Stimulated activated CD4-positive, alpha-beta T cell treated with anti-CD3 and anti-CD28 coated beads, Interleukin-2, amount 100 ng/mL, for 4 hours (primary cell): ENCODE measurements at places on chromosomes 5 and 9.

DNA sequence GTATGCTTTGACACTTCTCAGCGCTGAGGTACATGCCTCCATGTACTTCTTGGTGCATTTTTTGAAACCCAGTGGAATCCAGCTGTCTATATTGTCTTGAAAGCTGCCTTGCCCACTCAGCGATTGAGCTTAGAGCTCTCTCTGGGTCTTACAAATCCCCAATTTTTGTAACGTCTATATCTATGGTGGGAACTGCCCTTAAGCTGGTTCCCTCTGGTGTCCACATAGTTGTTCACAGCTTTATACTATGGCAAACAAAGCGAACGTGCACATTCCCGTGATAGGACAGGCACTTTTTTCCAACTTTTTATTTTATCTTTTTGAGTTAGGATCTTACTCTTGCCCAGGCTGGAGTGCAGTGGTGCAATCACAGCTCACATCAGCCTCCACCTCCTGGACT is 20.9 kb downstream of the CDHR2 start:
- no peak for DNase-seq

DNA sequence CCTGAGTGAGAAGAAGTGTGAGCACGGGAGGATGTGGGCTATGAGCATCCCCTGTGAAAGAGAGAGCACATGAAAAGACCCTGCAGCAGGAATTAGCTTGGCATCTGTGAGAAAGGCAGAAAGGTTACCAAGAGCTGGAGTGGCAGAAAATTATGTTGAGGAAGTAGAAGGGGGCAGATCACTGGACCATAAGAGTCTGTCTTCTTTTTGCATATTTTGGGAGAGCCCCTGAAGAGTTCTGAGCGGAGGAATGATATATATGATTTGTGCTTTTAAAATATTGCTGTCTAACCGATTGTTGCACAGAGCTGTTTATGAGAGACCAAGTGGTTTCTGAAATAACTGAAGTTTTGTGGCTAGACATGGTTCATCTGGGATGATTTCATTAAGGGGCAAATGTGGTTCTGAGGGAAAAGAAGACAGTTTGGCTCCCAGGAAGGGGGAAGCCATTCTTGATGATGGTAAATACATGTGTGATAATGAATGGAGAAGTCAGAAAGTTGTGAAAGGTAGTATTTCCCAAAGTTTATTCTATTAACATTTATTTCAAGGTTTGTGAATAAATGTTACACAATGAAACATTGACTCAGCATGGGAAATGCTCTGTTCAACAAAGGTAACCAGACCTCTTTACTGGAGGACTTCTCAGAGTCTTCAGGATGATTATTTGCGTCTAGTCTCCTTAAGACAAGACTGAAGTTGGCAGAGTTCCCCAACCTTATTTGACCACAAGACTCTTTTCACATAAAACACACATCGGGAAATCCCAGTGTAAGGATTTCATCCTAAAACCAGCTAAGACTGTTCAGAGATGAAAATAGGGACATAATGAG is 31.5 kb upstream of the ADRB2 start:
- no peak for DNase-seq

GRCh38 chr5:171978519-171978918 is 27.9 kb downstream of the FBXW11 start:
- DNase-seq: no peak

DNA sequence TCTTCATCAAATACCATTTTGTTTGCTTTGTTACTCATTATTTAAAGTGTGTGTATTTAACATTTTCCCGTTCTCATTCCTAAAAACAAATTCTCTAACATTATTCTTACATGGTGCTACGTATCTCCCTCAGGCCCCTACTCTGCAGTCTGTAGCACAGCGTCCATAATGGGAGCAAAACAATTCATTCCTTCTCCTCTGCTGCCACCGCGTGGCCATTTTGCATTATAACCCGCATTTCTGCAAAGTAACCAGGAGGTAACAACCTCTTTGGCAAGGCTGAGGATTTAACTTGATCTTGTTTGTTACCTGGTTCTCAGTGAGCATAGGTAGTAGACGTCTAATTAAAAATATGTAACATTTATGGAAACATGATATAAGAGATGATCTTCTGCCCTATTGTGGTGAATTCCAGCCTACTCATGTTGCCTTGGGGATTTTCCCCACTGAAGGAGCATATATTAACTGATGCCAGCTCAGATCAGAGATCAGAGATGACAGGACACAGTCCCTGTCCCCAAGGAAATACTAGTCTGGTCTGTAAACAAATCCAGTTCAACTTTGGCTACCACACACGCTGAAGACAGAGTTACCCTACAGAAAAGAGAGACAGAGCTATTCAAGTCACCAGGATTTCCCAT is 10.5 kb downstream of the OR1K1 start:
- DNase-seq: peak; percentile 61

DNA sequence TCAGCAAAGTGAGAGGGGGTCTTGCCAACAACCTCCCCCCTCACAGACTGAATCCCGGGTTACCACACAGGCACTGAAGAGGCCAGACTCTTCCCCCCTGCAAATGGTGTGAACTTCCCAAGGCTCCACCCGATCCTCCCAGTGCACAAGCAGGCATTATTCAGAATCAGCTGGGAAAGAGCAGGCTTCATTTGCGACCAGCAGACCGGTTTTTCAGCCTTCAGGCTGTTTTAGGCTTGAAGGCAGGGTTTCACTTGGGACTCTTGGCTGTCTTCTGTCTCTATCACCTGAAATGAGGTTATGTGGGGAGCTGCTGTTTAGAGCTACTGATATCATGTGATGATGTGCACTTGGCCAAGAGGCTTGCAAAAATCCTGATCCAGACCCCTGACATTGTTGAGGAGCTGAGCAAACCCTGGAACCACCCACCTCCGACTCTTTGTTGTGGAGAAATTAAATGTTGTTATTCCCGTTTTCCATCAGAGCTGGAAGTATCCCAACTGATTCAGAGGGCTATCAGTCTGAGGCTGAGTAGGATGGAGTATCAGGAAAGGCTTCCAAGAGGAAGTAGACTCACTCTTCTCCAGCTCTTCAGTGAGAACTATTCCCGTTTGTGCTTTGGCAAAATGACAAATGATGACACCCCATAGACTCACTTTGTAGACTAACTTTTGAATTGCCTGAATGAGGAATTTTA is 63.3 kb upstream of the ZFR start:
- no peak for DNase-seq

DNA sequence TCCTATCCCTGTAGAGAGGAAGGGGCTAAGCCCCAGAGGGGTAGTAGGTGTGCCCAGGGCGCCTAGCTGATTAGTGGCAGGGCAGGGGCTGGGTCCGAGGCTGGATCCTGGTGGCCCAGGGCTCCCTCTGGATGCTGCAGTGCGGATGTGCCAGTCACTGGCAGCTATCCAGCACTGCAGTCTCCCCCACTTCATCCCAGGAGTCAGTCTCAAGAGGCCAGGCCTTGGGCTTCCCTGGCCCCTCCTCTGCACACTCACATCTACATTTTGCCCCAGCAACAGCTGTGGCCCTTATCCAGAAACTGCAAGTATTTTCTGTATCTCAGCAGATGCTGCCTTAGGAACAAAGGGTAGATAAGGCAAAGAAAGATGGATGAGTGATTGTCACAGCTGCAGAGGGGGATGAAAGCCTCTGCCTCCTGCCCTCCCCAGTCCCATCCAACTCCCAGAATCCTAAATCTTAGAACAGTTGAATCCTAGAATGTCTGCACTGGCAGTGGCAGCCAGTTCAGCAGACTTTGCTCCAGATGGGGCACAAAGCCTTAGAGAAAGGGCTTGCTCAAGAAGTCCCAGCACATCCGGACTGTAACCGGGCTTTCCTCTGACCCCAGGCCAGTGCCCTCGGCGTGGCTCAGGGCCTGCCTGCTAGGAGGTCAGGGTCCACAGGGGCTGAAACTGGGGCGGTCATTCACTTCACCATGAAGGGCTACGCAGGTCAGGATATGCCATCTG is 1.6 kb downstream of the ANXA6 start:
- no peak for DNase-seq

- DNase-seq: no peak
These were observed 657 bp downstream of the MTRR start for GRCh38 chr5:7869474-7870136.

GRCh38 chr9:6149315-6149714 is 66.3 kb upstream of the IL33 start:
- no peak for DNase-seq

- peak; percentile 44 for DNase-seq
These were observed 4.6 kb upstream of the TRAF2 start for GRCh38 chr9:136881691-136882108.

DNA sequence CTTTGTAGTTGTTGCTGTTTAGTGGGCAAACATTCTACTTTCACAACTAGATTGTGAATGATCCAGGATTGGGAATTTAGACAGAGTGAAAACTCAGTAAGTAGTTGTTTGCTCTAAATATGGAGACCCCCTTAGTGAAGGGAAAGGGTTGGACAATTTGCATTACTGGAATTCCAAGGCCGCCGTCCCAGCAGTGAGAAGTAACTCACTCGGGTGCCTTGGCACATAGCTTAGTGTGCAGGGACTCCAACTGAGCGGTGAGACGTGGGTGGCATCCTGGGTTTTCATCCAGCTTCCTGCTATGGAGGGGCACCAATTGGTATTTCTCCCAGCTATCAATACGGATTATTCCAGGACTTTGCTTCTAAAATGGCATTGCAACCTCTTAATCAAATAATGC is 69.7 kb upstream of the FCN1 start:
- DNase-seq: no peak

DNA sequence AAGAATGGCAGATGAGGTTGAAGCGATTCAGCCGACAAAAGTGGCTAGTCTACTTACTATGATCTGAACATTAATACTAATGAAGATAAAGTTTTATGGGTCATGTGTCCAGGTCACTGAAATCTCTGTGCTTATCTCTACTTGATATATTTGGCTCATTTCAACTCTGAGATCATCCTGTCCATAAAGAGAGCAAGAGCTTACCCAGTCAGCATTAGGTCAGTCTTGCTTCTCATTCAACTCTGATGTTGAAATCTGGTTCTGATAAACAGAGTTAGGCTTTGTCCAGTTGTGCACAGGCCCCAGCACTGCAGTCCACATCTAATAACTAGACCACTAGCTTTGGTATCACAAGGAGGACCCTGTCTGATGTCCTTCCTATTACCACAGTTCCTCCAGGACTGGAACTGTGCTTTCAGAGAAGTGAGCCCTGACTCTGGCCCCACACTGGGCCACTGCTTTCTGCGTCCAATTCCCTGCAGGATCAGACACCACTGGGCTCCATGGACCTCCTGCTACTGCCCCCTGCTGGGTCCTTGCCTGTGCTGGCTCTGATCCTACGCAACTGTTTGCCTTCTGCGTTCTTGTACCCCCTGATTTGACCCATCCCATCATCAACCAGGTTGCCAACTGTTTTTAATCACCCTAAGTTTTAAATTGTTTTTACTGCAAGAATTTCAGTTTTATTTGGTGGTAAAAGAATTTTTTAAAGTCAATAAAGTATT is 23.7 kb upstream of the FAM120A start:
- no peak for DNase-seq

- no peak for DNase-seq
These were observed 61.5 kb downstream of the SV2C start for GRCh38 chr5:76144513-76145274.

- no peak for DNase-seq
These were observed 29.0 kb upstream of the ANXA6 start for GRCh38 chr5:151186538-151186937.
